ENCODE measurements at places on chromosomes 5 and 9.

DNA sequence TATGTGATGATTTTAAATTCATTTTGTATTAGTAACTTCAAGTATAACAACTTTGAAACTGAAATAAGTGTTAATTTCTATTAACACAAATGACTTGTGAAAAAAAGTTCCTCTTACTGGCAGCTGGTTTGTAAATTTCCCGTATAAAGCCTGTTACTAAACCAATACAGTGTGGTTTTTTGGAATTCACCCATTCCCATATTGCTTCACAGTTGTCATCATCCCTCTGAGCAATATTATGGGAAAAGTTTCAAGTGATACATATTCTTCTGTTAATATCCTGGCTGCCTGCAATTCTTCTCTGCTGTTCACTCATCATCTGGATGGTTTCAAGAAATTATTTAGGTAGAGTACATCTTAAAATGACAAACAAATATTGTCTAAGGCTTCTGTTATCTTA, 1185.1 kb upstream of the C9orf72 start:
- no peak for DNase-seq

DNA sequence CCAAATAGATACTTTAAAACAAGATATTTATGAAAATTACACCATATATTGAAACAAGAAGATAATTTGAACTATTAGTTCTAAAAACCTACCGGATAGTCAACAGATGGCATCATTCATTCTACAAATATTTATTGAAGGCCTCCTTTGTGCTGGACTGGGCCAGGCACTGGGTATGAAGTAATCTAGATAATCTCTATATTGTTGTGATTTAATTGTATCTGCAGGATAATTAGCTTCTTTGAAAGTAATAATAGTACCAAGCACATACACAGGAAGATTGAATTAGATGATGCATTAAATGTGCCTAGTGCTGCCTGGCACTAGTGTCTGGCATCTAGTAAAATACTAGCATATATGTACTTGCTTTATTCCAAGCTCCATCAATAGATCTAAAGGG, 735.2 kb upstream of the DMAC1 start:
- DNase-seq: no peak

DNA sequence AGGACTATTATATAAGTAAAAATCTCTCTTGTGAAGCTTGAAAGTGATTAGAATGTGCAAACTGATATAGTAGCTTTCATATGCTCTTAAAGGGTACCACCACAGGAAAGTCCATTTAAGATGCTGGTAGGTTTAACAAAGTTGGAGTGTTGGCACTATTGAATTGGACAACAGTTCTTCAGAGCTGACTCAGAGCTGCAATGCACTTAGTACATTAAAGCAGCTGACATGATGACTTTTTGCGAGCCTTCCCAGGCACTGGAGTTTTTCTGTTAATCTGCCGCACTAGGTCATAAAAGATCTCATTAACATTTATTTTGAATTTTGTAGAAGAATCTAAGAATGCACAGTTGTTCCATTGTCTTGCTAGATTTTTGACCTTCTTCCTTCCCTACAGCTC, 243.8 kb downstream of the ADAMTSL1 start:
- DNase-seq: no peak

DNA sequence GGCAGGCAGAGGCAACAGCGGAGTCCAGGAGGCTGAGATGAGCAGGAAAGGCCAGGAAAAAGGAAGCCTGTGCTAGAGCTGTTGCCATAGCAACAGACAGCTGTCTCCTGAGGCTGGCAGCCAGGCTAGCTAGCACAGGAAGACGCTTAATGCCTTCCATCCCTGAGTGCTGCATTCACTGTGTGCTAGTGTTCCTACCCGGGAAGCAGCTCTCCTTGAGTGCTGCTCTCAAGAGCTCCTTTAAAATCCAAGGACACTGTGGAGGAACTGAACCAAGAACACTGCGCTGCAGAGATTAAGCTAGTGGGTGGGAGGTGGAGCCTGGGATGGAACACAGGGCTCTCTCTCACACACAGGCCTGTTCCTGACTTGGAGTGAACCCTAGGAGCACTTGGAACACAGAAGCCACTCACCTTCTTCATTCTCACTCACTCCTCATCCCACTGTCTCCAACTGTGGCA, 53.5 kb upstream of the IL7R start:
- no peak for DNase-seq

DNA sequence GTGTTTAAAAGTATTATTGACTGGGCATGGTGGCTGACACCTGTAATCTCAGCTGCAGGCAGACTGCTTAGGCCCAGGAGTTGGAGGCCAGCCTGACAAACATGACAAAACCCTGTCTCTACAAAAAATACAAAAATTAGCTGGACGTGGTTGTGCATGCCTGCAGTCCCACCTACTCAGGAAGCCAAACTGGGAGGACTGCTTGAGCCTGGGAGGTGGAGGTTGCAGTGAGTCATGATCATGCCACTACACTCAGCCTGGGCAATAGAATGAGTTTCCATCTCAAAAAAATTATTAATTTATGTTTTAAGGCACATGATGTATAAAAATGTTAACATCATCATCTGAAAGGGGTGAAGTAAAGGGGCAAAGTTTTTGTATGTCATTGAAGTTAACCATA, 49.7 kb upstream of the FNIP1 start:
- no peak for DNase-seq

GRCh38 chr5:173575985-173576384, 40.5 kb downstream of the BOD1 start:
- DNase-seq: no peak

DNA sequence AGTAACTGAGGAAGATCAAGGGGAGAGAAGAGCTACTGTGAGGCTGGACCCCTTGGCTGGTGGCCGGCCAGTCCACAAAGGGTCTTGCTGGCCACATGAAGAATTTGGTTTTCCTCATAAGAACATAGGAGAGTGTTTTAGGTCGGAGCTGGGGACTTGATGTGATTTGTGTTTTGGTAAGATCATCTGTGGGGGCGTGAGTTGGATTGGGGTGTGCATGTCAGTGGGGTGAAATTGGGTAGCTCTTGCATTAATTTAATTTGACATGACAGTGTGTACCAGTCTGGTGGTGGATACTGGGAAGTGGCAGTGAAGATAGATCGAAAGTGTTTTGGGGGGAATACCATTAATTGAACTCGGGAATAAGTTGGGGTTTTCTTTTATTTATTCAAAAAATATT, 8.6 kb downstream of the PAM start:
- no peak for DNase-seq

DNA sequence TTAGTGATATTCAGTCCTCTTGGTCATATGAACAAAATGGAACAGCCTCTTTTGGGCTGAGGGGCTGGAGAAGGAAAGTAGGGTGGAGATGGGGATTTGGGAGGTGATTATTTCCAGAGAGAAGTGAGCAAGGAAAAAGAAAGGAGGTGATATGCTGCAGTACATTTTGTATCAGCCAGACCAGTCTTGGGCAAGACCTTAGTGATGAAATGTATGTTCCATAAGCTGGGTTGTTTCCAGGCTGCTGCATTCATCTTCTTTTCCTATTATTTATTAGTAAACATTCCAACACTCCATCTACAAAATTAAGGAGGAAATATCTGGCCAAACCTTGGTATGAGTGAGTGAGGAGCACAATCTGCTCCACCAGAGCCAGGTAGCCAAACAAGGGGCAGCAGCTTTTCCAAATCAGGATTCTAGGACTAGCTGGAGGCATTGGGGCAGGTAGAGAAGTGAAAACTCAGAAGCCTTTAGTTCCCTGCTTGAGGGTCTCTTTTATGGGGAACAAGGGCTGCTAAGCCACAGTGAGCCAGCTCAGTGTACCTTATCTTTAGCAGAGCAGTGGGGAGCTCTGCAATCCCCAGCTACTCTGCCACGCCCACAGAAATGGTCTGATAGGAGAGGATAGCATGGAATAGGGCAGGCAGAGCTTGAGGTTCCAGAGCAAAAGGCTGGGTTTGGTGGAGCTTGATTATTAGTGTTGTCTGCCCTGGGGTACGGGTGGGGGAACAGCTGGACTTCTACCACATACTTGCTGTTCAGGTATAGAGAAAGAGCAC, 19.5 kb downstream of the RAD1 start:
- no peak for DNase-seq

DNA sequence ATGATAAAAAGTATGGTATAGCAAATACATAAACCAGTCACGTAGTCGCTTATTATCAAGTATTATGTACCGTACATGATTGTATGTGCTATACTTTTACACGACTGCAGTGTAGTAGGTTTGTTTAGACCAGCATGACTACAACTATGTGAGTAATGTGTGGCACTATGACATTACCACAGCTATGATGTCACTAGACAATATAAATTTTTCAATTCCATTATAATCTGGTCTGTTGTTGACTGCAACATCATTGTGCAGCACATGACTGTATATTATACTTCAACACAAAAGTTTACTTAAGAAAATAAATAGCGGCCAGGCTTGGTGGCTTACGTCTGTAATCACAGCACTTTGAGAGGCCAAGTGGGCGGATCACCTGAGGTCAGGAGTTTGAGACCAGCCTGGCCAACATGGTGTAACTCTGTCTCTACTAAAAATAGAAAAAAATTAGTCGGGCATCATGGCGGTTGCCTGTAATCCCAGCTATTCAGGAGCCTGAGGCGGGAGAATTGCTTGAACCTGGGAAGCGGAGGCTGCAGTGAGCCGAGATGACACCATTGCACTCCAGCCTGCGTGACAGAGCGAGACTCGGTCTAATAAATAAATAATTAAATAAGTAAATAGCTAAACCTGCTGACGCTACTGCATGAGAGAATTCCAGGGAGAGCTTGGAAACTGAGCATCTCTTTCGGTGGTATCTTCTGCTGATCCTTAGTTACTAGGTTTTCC, 24.6 kb upstream of the JADE2 start:
- no peak for DNase-seq

DNA sequence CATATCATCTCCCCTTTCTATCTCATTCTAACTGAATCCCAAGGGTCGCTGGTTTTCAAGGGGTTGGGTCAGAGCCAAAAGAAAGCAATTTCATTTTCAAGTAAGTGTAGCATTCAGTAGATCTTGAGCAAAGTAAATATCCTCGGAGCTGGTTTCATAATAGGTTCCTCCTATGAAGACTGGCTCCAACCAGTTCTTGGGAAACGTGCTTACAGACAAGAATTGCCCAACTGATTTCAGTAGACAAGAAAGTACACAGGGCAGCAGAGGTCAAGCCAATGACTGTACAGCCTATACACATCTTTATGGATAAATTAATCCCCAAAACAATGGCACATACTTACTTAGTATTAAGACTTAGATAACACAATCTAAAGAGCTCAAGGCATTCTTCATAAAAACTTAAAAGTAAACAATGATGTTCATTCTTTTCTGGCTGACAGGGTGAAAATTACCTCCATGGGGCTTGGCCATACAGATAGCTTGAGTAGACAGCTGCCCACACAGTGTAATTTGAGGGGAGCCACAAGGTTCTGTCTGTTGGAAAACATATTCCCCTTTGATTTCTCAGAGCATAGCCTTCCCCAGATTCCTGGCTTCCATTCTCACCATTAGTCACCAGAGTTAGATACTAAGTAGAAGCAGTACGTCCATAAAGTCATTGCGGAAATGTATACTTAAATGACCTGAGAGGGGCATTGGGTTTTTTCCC, 163.9 kb downstream of the ARRDC3 start:
- no peak for DNase-seq

GRCh38 chr5:149808264-149808982, 78.3 kb downstream of the PPARGC1B start:
- DNase-seq: no peak

DNA sequence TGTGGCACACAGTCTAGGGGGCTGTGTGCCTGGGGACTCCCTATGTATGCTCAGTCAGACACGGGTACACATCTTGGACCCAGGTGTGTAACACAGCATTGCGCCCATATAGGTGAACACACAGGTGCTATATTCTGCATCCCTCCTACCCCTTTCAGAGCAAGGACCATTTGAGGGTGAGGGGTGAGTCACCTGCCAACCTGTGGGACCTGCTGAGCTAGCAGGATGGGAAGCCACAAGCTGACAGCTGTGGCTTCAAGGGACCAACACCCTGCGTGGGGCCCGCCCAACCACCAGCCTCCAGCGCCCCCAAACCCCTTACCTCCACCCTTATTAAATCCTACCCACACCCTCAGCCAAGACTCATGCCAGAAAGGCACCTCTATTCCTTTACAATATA, 14.6 kb upstream of the AQP7 start:
- DNase-seq: peak; percentile 37

DNA sequence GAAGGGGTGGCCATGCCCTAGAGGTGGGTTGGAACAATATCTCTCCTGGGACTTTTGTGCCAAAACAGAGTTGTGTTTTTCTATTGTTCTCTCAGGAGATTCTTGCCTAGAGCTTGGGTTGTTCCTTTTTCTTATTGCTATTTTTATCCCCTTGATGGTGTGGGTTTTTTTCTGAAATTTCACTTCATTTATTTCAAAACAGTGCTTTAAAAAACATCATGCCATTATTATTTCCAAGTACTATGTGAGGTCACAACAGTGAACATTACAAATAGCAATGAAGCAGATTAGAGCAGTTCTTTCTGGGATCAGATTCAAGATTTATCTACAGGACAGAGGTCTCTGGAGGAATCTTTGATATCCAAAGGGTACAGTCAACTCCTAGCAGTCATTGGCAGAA, 76.6 kb downstream of the ACTBL2 start:
- DNase-seq: no peak

GRCh38 chr5:14417276-14417730, 164.3 kb upstream of the OTULINL start:
- no peak for DNase-seq

DNA sequence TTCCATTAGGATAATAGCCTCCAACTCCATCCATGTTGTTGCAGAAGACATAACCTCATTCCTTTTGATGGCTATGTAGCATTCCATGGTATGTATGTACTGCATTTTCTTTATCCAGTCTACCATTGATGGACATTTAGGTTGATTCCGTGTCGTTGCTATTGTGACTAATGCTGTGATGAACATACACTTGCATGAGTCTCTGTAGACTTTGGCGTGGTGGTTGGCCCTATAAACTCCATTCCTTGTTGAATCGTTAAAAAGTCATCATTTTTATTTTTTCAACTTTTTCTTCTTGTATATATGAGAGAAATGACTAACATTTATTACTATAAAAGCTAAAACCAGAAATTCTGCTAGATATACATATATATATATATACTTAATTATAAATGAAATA, 1491.9 kb upstream of the CDH6 start:
- DNase-seq: no peak
